ENCODE measurements at places on chromosomes 4 and X.

DNA sequence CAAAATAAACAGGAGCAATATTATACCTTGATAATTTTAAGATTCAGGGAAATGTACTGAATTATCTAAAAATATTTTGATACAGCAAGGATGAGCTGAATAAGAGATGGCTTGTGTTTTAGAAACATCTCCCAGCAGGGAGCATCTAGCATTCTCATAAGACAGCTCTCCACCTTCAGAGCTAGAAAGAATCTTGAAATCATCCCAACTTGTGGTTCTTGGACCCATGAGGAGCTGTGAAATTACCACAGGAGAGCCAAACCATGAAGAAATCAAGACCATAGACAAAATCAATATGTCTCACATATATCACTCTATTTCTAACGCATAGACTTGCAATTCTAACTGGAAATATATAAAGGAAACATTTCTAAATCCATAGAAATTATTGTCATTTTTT, 210.6 kb upstream of the DKK2 start:
- no peak for DNase-seq

DNA sequence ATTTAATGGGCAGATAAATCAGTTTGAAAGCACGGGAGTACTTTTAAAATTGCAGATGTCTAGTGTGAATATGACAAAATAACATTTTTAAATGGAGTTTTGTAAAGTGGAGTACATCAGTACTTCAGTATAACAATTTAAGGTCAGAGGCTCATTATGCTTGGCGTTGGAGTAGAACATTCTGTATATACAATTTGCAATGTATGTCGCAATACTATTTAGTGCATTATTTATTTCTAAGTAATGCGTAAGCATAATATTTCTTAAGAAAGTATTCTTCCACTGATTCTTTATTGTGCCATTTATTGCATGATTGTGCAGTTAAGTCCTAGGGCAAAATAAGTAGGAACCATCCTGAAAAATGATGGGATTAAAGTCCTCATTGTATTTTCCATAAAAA, 461.6 kb downstream of the AFF2 start:
- no peak for DNase-seq

DNA sequence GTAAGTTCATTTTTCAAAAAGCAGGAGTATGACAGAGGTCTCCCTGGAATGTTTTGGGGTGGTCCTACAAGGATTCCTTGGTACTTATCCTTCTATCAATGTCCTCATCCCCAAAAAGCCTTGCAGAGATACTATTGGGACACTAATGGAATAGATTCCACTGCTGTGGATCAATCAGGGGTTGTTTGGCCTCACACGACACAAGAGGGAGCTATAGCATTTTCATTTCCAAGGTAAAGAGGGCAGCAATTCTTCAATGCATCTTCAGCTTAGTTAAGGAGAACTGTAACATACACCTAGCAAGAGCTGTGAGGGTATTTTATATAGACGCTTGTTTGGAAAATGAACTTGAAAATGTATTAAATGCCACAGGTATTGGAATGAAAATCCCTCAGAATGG, 50.9 kb downstream of the USP26 start:
- no peak for DNase-seq

GRCh38 chrX:1658071-1658491, 43.2 kb downstream of the ASMT start:
- peak; percentile 23 for DNase-seq

DNA sequence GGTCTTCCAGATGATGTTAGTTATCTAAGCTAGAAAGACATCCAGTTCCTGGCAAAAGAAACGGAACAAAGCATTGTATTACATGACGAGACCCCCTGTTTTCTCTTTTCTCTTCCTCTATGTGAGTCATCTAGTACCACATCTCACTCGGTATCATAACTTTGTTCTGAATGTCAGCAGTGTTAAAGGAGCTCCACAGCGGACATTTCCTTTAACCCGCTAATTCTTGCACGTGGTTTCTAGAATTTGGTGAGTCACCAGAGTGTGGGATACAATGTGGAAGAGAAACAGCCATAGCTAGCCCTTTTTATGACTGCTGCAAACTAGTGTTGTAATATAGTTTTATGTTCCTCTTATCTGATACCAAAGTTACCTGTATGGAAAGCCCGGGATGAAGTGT, 243.7 kb downstream of the TENM3 start:
- DNase-seq, result no peak

GRCh38 chr4:17058536-17058915, 160.1 kb upstream of the LDB2 start:
- no peak for DNase-seq

DNA sequence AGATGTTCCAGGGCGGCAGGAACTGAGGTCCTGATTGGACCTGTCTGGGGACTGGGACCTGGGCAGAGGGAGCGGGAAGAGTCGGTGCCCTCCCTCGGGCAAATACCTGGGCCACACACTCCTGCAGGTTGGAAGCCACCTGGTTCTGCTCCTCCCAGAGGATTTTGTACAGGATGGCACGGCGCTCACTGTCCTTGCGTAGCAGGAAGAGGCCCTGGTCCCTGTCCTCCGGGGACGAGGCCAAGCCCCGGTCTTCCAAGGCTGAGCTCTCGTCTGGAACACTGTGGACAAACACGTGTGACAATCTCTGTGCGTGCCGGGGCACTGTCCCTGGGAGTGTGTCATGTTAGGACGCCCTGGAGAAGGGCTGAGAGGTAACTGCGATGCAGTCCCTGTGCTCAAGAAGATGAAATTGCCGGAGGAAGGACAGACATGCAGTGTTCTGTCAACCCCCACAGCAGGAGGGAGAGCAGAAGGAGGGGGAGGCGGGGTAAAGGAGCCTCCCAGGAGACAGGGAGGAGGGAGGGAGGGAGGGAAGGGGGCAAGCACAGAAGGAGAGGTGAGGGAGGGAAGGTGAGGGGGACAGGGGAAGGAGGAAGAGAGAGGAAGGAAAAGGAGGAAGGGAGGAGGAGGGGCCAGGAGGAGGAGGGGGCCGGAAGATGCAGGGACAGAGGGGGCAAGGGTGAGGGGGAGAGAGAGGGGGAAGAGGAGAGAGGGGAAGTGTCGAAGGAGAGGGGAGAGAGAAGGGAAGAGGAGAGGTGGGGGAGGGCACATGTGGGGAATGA, 29.0 kb downstream of the PDHA1 start:
- DNase-seq, result no peak

- no peak for DNase-seq
Observed at GRCh38 chr4:47862297-47862696, 24.4 kb upstream of the CORIN start.

- DNase-seq, result peak; percentile 5
Observed at GRCh38 chr4:155639704-155640523, 26.7 kb upstream of the GUCY1A1 start.

DNA sequence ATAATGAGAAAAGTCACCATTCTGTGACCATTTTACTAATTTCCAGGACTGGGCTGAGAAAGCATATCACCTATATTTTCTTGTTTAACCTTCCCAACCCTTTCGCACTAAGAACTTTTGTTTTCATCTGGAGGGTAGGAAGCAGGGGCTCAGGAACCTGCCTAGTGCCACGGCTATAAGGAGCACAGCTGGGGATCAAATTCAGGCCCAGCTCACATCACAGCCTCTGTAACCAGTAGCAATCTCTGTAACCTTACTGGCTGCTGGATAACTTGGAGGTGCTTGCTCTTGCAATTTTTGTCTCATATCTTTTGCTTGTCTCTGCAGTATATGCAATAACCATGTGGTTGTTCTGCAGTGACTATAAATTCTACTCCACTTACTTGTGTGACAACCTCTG, 76.7 kb upstream of the PLAC1 start:
- no peak for DNase-seq

DNA sequence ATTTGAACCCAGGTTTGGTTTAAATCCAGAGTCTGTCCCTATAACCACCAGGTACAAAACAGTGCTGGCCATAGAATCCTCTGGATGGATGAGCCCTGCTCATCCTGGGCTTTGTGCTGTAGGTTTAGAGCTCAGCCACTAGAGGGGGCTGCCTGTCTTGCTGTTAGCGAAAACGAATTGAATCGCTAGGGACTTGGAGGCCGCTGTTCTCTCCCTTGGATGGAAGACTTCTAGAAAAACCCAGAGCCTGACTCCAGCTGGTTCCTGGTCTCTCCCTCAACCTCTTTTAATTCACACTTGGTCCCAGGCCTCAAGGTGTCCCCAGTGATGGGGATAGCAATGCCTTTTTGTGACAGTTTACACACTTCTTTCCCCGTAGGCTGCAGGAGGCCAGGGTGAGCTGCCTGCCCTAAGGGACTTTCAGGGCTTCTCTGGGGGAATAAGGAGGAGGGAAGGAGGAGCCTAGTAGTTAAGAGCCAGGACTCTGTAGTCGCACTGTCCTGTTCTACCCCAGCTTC, 8.7 kb downstream of the RIPPLY1 start:
- peak; percentile 46 for DNase-seq

DNA sequence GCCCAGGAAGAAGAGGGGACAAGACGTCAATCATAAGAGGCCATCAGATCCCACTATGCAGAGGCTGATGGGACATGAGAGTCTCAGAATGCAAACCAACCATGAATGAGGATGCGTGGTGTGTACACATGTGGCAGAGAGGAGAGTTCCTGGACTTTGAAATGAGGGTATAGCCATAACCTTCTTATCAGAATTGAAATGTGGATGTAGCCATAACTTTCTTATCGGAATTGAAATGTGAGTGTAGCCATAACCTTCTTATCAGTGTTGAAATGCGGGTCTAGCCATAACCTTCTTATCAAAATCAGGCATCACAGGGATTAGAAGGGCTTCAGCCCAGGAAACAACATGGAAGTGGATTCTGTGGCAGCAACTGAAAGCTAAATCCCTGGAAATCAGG, 415.5 kb upstream of the FAT1 start:
- no peak for DNase-seq

- DNase-seq, result no peak
Observed at GRCh38 chr4:3822230-3822947, 56.2 kb downstream of the ADRA2C start.

DNA sequence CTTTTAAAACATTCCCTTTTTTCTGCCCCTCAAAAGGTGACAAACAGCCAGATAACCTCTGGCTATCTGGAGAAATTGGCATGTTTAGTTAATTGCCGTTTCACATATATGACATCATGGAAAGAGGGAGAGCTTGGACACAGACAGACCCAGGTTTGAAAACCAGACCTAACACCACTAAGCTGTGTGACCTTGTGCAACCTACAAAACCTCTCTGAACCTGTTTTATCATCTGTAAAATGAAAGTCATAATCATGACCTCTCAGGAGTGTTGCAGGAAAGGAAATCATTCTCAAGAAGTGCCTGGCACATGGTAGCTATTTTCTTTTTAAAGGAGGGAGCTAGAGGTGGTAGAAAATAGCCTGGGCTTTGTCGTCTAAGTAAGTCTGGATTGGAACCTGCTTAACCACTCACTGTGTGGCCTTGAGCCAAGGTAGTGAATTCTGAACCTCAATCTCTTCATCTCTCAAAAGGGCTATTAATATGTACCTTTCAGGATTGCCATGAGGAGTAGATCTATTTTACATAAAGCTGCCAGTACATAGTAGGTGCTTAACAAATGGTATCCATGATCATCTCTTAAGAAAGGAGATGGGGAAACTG, 363.5 kb downstream of the BCOR start:
- no peak for DNase-seq

- DNase-seq, result no peak
Observed at GRCh38 chr4:113539408-113539807, 222.1 kb downstream of the CAMK2D start.

DNA sequence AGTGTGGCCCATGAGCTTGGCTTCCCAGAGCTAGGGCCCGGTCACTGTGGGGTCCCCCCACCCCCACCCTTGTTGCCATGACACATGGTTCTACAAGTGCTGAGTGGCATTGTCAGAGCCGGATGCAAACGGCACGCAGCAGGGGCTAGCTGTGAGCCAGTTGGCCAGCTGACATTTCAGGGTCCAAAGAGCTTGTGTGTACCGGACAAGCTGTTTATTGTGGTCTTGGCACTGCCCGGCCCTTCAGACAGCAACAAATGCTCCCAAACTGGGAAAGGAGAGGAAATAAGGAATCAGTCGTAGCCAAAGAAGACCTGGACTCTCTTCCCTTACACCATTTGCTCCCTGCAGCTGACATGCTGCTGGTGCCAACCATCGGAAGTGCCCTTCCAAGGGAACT, 36.8 kb downstream of the TSC22D3 start:
- no peak for DNase-seq

GRCh38 chr4:71009890-71010588, 16.6 kb downstream of the DCK start:
- DNase-seq, result peak; percentile 46

DNA sequence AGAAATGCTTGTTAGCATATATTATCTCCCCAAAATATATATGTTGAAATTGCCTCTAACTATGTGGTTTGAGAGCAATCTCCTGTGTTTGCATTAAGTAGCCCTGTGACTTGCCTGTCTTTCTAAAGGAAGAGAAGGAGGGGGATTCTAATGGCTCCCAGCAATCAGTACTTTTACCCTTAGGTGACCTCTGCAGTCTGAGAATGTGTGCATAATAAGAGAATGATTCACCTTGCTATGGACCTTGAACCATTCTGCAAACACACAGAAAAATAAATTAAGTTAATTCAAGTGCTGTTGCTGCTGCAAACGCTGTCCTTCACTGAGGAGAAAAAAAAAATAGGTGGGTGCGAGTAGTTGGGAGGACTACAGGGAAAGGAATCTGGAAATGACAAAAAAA, 322.2 kb downstream of the IQCM start:
- DNase-seq, result no peak

DNA sequence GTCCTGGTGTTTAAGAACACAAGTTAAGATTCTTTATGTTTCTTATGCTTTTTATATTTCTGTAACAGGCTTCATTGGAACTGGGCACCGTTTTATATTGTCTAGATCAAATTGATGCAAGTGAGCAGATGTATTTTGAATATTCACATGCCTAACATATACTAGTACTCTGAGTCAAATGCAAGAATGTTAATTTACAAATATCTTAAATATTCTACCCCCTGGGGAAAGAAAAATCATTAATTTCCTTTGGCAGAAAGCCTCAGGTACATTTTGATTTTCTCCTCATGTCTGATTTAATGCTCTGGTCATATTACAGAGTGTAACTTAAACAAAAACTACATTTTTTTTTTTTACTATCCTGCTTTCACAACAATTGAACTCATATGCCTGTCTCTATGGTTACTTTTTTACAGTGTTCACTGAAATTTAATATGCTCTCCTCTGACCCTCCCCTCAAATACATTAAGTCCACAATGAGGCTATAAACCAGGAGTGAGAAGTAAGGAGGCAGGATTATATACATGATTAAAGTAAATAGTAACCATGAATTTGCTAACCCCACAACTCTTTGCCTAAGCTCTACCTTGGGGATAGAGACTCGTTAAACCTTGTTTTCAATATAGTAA, 2.4 kb upstream of the NSUN7 start:
- no peak for DNase-seq

GRCh38 chr4:106301393-106302061, 14.5 kb downstream of the TBCK start:
- no peak for DNase-seq

- no peak for DNase-seq
Observed at GRCh38 chrX:12906046-12906761, at the start of gene TLR8. Gene TLR8, plus strand, starts transcription at chrX:12906620. Its CDS starts 87 bp downstream, at chrX:12906707.

- no peak for DNase-seq
Observed at GRCh38 chrX:68757331-68757730, 71.5 kb upstream of the EFNB1 start.

All from CD4-positive, alpha-beta T cell treated with Interleukin-21 for 1 hour (primary cell).